COR-L47 (cell line): ENCODE measurements at places on chromosomes 12 and 14.
A peak's percentile ranks its signal among the peaks of the same experiment; 100 is the strongest.

DNA sequence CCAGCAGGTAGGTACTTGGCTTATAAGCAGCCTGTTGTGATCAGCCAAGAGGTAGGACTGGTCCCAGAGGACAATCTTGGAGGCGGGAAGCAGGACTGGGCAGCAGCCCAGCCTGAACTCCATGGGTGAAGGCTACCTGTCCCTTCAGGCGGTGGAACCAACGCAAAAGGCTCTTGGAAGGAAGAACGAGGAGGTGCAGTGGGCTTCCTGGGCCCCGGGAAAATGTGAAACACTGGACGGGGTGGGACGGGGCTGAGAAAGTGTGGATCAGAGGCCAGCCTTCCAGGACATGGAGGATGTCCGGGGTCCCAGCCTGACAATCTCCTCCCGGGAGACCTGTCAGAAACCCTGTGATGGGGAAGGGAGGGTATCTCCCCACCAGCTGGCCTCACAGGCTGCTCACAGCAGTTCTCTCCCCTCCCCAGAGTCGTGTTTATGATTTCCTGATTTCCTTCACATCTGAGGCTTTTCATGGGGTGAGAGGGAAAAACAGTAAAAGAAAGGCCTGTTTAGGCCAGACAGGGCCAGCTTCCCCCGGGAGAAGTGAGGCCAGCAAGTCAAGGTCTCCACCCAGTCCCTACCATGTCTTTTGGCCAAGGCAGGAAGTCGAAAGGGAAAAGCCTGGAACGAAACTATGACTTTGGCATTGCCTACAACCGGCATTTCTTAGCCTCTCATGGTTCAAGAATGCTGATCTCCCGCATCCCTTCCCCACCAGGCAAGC is 11.3 kb downstream of the CMKLR1 start:
- DNase-seq = no peak

- DNase-seq = no peak
Observed at GRCh38 chr14:72023128-72024042, 91.2 kb downstream of the RGS6 start.

DNA sequence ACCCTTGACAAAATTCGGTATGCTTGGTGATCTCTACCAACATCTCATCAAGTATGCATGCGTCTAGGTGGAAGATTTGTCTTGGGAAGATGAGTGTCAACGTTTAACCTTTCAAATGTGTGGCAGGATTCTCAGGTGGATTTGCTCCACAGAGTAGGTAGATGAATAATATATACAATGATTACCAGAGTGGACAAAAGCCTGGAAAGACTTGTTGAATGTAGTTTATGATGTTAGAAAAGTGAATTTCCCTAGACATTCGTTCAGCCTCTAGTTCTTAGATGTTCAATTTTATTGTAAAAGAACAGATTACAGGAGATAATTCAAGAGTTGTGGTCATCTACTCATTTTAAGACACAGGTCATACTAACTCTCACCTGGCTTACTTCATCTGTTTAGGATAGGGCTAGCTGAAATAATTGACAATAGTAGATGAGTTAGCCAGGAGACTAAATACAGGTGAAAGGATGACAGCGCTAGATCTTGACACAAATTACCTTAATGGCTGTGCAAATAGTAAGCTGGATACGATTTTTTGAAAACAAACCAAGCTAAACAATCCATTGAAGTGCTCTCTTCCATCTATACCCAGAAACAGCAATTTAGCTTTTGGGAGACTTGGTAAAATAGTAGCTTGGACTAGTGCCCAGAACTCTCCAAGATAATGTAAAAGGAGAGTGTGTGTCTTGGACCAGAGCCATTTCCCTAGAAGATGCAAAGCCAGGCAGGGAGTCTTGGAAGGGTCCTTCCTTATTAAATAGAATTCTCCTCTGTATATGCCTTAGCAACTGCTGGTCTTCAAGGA is 168.0 kb downstream of the DACT1 start:
- DNase-seq = peak; percentile 95

DNA sequence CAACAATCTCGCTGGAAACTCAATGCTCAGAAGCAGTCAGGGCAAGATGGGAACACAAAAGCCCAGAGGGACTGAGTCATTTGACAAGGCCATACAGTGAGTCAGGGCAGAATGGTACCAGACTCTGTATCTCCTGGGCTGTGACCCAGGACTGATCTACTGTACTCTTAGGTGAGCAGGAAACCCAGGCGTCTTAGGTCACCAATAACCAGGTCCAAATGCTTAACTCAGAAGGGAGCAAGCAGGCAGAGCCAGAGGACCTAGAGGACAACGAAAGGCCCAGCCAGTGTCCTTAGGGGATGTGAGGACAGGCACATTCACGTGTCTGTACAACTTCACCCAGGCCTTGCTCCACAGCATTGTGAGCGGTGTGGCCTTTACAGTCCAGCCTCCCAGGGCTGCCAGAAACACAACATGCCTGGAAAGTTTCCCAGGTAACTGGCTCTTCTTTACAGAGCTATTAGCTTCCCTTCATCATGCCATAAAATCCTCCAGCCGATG is 69.9 kb downstream of the ARL6IP4 start:
- DNase-seq = no peak

GRCh38 chr14:20587489-20588154 is at the start of gene RNASE11:
TSS of gene RNASE11 (minus strand) at chr14:20588001.
- no peak for DNase-seq

- DNase-seq = no peak
Observed at GRCh38 chr12:27965966-27966365, 6.6 kb downstream of the PTHLH start.

DNA sequence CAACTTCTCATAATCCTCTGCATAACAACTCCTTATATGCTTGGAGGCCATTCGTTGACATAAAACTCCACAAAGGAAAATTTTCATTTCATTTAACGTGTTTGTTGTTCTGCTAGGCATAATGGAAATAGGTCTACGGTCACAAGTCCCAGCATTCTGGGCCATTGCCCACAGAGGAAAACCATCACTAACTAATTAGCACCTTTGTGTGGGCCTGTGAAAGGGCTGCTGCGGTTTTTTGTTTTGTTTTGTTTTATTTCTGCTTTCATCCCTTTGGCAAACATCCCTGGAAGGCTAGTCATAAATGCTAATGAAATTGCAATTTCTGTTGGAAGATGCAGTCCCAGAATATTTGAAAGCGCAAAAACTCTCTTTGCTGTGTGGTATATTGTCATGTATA is 180.3 kb downstream of the RMST start:
- DNase-seq = peak; percentile 91

GRCh38 chr12:87704374-87704773 is 324.8 kb downstream of the C12orf50 start:
- peak; percentile 3 for DNase-seq

DNA sequence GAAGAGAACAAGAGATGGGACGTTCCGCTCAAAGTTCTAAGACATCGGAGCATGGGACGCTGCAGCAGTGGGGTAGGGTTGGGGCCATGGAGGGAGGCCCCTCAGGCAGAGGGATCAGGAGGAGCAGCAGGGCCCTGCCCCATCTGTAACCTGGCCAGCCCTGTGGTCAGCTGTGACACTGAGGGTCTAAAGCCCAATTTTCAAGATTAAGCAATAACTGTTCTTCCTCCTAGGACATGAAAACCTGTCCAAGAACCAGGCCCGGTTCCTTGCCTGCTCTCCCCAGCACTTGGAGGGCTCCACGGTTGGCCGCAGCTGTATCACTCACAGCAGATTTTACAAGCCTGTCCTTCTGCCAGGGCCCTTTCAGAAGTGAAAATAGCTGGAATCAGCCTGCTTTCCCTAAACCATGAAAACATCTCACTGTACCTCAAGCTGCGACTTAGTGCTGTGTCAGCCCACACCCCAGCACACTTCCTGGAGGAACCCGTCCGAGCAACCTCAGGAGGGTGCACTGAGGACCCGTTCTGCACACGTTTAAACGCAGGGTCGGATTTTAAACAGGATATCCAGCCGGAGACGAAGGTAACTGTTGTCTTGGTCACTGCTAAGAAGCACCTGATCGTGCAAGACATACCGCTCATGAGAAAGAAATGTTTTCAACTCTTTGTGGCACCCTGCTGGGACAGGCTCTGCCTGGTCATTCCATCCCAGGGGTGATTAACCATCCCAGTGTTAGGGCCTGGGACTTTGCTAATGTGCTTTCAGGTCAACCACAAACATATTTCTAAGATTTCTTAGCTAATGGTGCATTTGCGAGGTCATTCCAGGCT is 201.9 kb upstream of the DIO3 start:
- DNase-seq = no peak

DNA sequence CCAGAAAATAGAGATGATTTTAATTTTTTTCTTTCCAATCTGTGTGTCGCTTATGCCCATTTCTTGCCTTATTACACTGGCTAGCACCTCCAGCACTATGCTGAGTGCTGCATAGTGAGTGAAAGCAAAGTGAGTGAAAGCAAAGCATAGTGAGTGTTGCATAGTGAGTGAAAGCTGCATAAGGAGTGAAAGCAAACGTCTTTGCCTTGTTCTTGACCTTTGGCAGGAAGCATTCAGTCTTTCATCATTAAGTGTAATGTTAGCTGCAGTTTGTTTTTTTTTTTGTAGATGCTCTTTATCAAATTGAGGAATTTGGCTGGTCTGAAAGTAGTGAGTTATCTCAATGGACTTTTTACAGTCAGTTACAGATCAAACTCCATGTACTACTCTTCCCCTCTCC is 6.9 kb upstream of the CORO1C start:
- DNase-seq = no peak

GRCh38 chr14:71625891-71626701 is 306.1 kb upstream of the RGS6 start:
- DNase-seq = no peak

DNA sequence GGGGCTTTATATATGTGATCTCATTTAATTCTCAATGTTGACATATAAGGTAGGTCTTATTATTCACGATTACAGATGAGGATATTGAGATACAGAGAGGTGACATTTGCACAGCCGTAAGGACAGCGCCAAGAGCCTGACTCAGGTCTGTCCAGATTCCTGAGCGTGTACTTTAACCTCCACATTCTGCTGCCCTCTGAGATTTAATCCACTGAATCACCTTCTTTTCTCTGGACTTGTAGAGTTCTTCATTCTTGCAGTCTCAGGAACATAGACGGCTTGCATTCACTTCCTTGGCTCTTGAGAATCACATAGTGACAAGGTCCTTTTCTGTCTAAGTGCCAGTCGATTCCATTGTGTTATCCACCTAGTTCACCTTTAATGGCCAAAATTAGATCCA is 141.0 kb upstream of the ARHGAP5 start:
- no peak for DNase-seq

DNA sequence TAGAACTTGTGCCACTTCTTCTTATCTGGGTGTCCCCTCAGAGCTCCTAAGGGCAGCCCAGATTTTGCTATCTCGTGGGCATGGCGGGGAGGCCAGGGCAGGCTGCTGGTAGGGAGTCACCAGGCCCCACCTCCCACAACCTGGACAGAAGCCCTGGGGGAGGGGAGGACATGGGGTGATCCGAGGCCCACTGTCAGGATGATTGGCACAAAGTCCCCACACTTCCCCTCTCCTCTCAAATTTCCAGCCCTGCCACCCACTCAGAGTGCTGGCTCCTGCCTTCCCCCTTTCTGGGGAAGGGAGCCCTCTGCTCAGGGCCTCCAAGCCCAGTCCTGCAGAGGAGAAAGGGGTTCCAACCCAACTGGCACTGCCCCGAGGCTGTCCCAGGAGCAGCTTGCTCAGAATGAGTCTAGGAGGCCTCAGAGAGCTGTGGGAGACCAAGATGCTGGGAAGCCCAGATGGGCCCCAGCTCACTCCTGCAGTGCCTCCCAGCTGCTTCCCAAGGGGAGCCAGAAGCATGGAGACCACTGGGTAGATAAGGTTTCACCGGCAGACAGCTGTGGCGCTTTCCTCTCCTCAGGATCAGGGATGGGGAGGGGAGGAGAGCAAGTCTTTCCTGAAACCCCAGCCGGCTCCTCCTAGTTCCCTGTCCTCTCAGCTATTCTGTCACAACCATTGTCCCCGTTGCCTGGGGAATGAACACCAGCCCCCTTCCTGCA is 82.8 kb downstream of the B4GALNT3 start:
- DNase-seq = no peak

DNA sequence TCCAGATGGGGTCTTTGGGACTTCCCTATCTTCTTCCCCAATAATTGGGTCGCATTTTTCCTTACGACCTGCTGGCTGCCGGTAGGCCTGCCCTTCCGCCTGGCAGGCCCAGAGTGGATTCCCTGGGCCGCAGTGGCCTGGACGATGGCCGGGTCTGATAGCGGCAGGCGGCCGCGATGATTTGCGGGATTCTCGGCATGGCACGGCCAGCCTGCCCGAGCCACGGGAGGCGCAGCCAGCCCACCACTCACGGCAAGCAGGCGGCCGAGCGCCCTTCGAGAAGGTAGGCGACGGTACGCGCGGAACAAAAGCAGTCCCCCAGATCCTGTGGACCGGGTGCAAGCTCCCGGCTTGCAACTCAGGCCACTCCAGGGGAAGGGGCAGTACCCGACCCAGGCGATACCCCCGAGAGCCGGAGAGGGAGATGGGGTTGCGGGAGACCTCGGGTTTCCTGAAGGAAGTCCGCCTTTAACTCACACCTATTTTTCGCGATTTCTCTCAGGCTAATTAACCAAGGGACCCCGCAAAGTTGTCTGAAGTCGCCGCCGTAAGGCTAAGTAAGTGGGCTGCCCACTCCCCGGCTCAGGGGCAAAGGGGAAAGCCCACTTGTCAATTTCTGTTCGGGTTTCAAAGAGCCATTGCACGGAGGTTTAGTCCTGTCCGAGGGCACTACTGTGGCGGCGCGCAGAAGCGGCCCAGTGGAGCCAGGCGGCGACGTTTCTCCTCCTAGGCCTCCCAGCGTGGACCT is 1.4 kb upstream of the GSC start:
- DNase-seq = no peak

DNA sequence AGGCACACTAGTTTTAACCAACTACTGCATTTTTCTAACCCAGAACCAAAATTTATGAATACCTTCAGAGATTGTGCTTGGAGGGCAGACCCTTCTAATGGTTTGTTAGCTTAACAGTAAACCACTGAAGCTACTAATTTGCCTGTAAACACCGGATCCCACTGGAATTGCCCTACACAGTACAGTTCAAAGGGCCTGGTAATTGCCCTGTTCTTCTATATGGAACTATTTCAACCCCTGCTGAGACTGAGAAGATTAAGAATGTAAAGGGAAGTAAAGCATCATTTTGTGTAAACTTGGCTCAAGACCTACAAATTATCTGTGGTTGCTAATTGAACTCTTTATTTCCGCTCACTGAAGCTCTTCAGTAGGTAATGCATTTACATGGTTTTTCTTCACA is 468.1 kb downstream of the NPAS3 start:
- peak; percentile 42 for DNase-seq

GRCh38 chr14:89701211-89702043 is 253.1 kb downstream of the EFCAB11 start:
- peak; percentile 47 for DNase-seq

GRCh38 chr14:46487582-46488350 is 163.8 kb downstream of the RPL10L start:
- no peak for DNase-seq

DNA sequence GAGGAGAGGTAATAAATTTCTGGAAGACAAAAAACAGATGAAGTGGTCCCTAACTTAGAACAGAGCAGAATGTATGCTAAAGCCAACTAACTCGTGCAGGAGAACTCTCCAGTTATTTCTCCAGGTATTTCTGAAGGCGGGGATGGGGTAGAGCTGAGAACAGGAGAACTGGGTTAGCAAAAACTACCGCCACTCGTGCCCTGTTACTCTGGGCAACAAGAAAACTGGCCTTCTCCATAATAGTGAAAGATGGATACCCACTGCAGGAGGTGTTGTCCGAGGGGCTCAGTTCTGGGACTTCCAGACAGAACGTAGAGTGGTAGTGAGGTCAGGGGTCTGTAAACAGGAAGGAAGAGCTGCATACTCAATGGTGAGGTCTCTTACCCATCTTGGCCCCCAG is 187.3 kb upstream of the FRMD6 start:
- DNase-seq = no peak

- peak; percentile 56 for DNase-seq
Observed at GRCh38 chr14:55794655-55795595, 214.9 kb downstream of the KTN1 start.
